NCI-H1694 (cell line): ENCODE measurements at places on chromosomes 1 and 21.

DNA sequence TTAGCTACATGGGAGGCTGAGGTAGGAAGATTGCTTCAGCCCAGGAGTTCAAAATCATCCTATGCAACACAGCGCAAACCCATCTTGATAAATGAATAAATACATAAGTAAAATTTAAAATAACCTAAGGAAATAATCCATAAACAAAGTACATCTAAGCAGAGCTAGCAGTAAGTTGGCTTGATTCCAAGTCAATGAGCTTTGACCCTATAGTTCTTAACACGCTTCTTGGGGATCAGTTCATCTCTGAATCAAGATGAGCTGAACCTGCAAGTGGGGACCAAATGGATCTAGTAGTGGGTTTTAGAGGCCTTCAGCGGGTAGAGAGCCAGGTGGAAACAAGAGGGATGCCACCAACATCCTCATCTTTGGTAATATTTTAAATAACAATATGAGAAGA, 31.5 kb upstream of the PHGDH start:
- no peak for DNase-seq

DNA sequence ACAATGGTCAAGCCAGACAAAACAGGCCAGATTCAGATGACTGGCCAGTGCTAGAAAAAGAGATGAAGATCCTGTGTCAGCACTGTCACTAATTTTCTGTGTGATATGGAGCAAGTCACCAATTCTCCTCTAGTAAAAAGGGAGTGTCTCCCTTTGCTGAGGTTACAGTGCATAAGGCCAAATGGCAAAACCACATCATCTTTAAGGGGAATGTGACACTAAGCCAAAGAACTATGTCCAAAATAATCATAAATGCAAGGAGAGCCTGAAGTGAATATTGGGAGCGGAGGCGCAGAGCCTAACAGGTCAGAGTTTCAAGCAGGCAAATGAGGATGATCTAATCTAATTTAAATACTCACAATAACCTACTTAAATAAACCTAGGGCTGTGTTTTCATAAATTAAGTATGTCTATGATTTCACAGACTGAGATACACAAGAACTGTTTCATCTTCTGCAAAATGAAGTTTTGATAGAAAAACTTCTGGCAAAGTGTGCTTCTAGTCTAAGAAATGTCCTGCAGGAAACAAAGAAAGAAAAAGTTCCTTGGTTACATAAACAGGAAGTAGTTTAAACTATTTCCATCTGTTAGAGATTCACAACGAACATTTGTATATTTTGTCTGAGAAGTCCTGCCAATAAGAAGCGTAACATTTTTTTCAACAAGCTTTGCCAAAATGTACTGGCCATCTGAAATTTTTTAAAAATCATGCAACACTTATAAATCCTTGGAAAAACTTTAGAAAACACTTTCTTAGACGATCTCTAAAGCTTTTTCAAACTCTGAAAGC, 290.2 kb downstream of the LRRC40 start:
- DNase-seq, result no peak

- no peak for DNase-seq
These were observed 171.9 kb upstream of the BEND5 start for GRCh38 chr1:48948562-48948961.

DNA sequence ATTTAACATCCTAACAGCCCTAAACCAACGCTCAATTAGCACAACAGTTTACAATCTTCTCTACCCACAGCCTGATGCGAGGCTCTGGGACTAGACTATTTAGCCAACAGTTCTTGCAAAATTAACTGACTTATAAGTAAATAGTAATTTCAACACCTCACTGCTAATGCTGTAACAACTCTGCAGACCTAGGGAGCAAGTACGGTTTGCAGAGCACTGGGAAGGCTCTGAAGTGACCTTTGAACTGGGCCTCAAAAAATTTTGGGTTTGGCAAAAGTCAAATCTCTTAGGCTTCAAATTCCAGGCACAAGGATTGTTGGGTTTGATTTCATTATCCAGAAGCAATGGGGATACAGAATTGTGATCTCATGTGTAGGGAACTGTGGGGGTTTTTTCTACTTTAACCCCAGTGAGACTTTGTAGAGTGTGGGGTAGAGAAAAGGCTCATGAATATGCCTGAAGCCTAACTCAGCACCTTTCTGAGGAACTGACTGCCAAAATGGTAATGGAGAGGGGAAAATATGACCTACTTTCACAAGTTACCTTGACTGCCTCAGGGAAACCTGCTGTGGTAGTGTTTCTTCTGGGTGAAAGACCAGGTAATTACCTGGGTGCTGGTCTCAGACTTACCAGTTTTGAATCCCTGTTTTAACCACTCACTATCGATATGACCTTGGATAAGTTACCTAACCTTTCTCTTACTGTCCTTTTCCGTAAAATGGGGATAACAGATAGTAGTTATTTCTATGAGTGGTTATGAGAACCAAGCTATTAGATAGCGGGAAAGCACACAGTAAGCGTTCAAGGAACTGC, 889 bp upstream of the TXLNA start:
- no peak for DNase-seq

DNA sequence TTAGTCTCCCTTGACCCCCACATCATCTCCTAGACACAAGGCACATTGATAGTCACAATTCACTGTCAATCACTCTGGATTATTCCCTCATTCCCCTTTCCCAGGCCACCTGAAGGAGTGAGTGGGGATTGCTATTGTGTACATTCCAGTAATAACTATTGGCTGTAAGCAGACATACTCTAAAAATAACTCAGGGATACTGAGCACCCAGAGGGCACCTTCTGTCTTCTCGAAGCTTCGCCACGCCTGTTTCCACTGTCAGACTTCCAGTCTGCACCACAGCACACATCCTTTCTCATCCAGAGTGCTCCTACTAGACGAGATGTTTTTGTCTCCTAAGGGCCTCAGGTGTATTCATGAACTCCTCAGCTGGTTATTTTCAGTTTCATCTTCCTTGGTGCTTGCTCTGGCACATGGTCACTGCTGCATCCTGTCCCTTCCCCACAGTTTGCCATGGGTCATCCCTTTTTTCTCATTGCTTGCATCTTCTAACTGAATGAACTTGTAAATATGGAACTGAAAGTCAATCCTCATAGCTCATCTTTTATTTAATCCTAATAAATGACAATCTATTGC, 848 bp upstream of the APOBEC4 start:
- DNase-seq, result no peak

GRCh38 chr1:104082221-104082620, 332.5 kb downstream of the AMY1C start:
- no peak for DNase-seq

DNA sequence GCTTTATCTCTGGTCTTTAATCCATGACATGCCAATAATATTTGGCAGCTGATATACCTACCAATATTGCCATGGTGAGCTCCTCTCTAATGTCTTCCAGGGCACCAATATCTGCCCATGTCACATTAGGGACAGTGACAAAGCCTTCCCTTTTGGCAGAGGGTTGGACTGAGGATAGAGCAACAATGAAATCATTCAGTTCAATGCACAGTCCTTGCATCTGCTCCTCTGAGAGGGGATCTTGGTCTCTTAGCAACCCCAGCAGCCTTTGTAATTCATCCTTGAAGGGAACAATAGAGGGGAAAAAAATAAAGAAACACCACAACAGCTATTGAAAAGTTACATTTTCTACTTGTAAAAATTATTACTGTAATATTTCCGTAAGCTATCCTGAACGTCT, 42.3 kb downstream of the NVL start:
- no peak for DNase-seq
